Ovary (tissue), 10 donors: ENCODE measurements at places on chromosomes 3 and 15. TPM values are rescaled to one million over a fixed set of nuclear protein-coding genes. Genes with fewer than 3 reads are reported as not detected.

DNA sequence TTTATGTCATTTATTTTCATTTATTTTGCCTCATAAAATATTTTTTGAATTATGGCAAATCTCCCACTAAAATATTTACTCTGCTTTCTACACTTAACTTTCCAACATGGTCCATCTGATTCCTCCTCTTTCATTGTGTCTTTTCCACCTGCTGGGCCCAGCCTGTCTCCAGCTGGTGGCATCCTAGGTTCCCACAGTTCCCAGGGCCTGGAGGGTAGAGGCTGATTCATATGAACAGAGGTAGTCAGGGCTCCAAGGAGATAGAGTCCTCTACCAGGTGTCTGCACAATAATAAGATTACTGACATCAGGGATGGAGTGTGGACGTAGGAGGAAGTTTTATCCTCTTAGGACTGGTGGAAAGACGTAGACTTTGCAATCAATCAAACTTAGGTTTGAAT lies 14.3 kb downstream of the ZBTB38 start:
- no peak for DNase-seq

GRCh38 chr15:90641581-90642463 lies 75.3 kb upstream of the BLM start:
- no peak for DNase-seq

Gene GPR149
- not detected for total RNA-seq

DNA sequence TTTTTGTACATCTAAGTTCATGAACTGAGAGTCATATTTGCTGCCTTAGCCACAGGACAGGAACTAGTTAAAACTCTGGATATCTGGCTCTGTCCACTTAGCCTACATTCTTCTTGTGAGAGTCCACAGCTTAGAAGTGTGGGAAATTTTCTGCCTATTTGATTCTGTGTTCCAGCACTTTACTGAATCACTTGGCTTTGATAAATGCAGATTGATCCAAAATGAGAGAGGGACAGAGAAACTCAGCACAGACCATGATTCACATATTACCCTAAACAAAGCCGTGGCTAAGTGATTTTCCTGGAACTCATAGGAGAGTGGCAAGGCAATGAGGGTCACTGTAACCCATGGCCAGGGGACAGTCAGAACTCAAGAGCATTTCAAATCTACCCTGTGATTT lies 87.5 kb upstream of the CADPS start:
- DNase-seq: no peak

Gene OR5K2
- not detected for total RNA-seq

DNA sequence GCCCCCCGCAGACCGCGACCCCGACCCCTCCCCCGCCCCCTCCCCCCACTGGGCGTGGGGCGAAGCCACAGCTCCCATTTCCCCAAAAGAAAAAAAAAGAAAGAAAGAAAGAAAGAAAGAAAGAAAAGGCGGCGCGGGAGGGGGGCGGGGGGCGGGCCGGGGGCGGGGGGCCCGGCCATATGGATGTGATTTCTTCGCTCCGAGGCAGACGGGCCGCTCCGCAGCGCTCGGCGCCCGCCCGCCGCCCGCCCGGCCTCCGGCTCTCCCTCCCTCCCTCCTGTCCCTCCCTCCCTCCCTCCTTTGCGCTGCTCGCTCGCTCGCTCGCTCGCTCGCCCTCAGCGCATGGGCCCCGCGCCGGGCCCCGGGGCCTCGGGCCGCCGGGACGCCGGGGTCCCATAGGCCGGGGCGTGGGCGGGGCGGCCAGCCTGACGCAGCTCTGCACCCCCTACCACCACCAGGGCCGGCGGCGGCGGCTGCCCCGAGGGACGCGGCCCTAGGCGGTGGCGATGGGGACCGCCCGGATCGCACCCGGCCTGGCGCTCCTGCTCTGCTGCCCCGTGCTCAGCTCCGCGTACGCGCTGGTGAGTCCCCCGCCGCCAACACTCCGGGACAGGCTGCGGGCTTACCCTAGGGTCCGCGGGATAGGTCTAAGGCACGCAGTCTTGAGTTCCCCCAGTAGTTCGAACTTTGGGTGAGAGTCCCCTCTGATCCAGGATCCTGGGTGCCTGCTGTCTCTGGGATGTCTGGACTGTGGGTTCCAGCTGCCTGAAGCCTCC lies 5.7 kb downstream of the PTH1R start:
- DNase-seq: peak; percentile 52

- DNase-seq: no peak
Observed at GRCh38 chr3:156628836-156629618, 45.4 kb upstream of the TIPARP start.

DNA sequence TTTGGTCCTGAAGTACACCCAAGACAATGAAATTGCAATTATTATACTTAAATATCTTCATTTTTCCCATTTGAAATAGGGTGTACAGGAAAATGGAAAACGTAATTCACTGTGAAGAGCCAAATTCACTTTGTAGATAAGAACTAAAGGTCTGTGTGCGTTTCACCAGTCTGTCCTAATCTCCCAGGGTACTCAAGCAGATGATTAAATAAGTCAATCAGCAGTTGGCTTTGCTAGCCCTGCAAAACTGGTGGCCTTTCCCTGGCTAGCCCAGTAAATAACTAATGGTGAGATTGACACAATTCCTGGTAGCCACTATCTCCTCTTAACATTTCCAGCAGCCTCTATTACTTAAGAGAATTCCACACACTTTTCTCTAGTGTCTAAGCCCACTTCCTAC lies 389.3 kb downstream of the TBL1XR1 start:
- DNase-seq: no peak

DNA sequence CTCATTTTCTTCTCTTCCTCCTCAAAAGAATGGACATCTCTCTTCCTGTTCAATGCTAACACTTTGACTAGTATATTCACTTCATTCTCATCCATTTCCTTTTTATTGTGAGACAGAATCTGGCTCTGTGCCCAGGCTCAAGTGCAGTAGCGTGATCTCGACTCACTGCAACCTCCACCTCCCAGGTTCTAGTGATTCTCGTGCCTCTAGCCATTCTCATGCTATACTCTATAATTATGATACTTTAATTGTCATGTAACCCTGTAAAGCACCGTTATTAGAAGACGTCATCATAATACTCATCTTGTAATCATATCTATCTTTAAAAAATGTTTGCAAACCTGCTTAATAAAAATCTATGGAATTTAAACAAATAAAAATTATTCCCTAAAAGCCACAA lies 107.0 kb downstream of the SHOX2 start:
- no peak for DNase-seq

DNA sequence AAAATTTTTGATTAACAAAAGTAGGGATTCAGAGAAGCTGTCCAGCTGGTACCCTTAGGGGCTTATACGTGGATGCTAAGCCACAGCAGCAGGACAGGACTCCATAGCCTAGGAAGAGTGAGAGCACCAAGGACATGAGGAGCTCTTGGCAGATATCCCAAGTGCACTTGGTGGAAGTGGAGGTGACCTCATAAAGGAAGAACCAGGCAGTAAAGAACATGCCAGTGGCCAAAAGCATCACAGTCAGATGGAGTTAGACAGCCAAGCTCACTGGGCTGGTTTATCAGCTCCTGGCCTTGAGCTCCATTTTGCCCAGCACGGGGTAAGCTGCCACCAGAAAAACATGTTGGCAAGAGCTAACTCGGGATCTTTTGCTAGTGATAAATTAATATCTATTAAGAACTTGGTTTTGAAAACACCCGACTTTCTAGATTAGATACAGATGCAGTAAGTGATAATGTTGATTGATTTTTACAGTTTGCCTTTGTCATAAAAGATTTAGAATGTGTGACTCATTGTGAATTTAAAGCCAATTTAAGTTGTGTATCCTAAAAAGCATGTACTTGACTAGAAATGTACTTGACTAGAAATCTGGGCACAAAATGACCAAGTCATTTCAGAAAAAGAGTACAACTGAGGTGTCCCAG lies 108.0 kb downstream of the CMSS1 start:
- DNase-seq: no peak

- DNase-seq: no peak
Observed at GRCh38 chr3:42529468-42529867, 27.0 kb downstream of the VIPR1 start.

Gene CHRNB4
- total RNA-seq: not detected

- DNase-seq: no peak
Observed at GRCh38 chr3:132288357-132288756, 28.9 kb upstream of the ACP3 start.

- DNase-seq: no peak
Observed at GRCh38 chr15:98070137-98070536, 109.6 kb downstream of the ARRDC4 start.

Gene CFAP100
- not detected for total RNA-seq

DNA sequence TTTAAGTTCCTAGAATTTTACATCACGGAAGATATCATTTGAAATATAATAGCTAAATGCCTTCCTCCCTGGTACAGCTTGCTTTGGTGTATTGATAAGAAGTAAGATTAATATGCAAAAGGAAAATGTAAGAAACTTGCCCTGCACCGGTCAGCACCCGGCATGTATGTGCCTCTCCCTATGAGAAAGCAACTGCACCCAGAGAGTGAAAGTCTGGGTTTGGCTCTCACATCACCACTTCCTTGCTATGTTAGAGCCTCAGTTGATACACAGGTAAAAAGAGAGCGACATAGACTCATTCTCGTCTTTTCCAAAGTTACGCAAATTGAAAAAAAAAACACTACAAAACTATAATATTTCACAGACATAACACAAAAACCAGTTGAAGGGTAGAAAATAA lies 96.7 kb downstream of the FOXP1 start:
- no peak for DNase-seq

Gene GPR160
- 0.35 TPM for total RNA-seq

- DNase-seq: no peak
Observed at GRCh38 chr15:50046867-50047266, 72.2 kb downstream of the ATP8B4 start.

Gene GHSR
- total RNA-seq: not detected

Gene KCNH8
- total RNA-seq: 1.4 TPM

- DNase-seq: no peak
Observed at GRCh38 chr3:107413264-107413663, 36.0 kb downstream of the CCDC54 start.

- no peak for DNase-seq
Observed at GRCh38 chr3:72663429-72663828, 184.8 kb downstream of the SHQ1 start.

- no peak for DNase-seq
Observed at GRCh38 chr3:185199206-185199605, 46.3 kb upstream of the C3orf70 start.

GRCh38 chr3:32113981-32114545 lies 7.6 kb downstream of the GPD1L start:
- DNase-seq: no peak

- no peak for DNase-seq
Observed at GRCh38 chr15:59825901-59826300, 136.8 kb upstream of the BNIP2 start.

Gene NCBP2
- total RNA-seq: 57.8 TPM

GRCh38 chr3:183962807-183963206 lies 54.9 kb downstream of the ABCC5 start:
- DNase-seq: no peak

Gene OR4F15
- not detected for total RNA-seq

DNA sequence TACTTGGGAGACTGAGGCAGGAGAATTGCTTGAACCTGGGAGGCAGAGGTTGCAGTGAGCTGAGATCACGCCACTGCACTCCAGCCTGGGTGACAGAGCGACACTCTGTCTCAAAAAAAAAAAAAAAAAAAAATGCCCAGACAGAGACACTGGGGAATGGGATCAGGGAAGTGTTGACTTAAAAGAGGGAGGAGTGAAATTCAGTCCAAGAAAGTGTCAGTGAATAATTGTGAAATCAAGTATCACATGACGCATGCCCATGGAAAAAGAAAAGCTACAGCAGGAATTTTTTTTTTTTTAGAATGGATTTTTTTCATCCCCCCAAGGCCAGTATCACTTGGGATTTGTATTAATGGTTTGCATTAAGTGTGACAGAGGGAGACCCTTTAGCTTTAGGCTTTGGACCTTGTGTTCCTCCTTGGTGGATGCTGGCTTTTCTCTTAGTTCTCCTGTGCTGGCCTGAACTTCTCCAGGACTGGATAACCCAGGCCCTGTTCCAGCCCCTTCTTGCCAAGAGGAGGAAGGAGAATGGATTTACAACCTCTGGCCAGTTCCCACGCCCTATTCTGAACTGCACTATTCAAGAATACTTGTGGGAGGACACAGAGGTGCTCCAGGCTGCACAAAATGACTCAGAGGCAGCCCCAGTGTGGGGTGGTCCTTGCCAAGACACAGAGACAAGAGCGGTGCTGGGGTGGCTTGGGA lies 36.7 kb upstream of the ZNF774 start:
- peak; percentile 78 for DNase-seq

Gene REC114
- total RNA-seq: not detected

GRCh38 chr3:177602601-177603147 lies 405.4 kb upstream of the TBL1XR1 start:
- no peak for DNase-seq

GRCh38 chr3:53754325-53754724 lies 91.9 kb downstream of the CHDH start:
- no peak for DNase-seq

Gene ITGA11
- total RNA-seq: 25.2 TPM

Gene CX3CR1
- total RNA-seq: 0.12 TPM

DNA sequence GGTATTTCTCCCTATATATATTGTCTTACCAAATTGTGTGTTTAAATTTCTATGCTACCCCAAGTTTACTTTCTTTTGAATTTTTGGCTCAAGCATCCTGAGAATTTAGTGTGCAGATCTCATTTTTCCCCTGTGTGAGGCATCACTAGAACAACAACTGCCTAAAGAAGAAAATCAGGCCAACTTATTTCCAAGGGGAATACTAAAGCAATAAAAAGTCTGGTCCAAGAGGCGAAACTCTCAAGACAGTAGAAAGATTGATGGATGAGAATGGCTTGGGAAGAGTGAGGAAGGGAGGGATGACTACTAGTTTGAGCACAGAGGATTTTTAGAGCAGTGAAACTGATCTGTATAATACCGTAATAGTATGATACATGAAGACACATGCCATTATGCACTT lies 86.3 kb upstream of the CFAP20DC start:
- no peak for DNase-seq

GRCh38 chr15:22871481-22872086 lies 33.1 kb downstream of the NIPA2 start:
- no peak for DNase-seq

GRCh38 chr3:42025370-42026138 lies 63.7 kb upstream of the ULK4 start:
- DNase-seq: peak; percentile 87

Gene LRRC3B
- 0.65 TPM for total RNA-seq

Gene MORC1
- total RNA-seq: not detected

Gene PIERCE2
- total RNA-seq: 1.5 TPM

GRCh38 chr15:87369269-87369668 lies 887.3 kb downstream of the NTRK3 start:
- no peak for DNase-seq

DNA sequence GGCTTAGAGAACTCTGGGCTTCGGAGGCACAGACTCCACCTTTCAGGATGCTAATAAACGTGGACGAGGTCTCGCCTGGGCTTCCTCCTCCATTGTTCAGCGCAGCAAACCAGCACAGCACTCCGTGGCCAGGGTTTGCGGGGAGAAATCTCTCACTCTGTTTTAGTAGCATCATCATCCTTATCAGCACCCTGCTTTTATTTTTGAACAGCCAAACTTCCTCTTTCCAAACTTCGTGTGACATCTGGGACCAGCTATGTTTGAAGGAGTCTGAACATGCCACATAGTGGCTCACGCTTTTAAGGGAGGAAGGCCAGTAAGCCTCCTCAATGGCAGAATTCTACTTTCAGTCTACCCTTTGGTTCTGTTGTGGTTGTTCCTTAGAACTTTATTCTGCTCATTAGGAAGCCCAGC lies 149.0 kb downstream of the PGPEP1L start:
- no peak for DNase-seq
